ENCODE measurements at places on chromosomes 1 and 21.

DNA sequence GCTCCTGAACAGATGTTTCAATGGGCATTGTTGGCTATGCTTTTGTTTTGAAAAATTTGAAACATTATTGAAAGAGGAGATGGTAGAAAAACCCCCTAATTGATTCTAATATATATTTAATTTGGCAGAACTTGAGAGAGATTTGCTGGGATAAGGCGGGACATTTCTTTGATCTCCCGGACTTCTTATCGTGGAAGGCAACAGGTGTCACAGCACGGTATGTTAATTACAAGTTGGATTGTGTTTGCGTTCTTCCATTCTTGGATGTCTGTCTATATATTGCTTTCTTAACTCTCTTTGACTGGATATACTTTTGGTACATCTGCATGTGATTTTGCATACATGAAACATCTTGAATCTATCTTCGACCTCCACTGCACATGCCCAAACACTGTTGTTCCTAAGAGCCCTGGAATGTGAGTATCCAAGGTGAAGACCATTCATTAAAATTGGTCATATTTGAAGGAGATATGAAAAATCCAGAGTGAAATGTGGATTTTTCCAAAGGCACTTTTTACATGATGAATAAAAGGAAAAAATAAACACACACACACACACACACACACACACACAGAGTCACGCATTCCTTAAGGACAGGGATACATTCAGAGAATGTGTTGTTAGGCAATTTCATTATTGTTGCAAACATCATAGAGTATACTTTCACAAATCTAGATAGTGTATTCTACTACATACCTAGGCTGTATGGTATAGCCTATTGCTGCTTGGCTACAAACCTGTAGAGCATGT, 81.9 kb downstream of the FGGY start:
- no peak for DNase-seq

DNA sequence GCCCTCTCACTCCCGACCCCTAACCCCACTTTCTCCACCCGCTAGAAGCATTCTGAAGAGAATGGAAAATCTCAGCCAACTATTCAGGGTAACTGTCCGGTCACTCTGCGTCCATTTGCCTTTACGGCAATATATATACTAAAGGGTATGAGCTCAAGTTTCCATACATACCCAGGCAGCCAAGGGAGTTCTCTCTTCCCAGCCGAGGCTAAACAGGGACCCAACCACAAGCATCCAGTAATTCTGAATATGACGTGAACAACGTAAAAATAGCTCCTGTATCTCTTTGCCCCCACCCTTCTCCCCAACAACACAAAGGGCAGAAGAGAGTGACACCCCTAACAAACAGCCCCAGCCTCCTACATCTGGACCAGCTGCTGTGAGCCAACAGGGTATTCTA, 67.7 kb downstream of the SSBP3 start:
- DNase-seq = no peak

GRCh38 chr1:33332357-33332789, 11.5 kb upstream of the A3GALT2 start:
- no peak for DNase-seq

DNA sequence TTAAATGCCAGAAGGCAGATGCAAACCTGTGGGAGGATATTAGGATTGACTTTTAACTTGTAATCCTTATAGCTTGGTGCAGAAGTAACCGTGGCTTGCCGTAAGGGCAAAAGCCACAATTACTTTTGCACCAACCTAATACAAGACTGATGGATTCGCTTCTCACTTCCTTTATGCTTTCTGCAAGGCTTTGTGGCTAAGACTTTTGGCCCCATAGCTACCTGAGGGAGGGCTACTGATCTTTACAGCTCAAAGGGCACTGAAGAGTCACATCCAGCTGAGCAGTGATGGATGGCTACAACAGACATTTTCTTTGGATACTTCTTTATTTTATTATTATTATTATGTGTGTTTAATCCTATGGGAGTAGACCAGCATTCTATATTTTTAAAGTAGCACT, 140.4 kb downstream of the ST6GALNAC5 start:
- DNase-seq = no peak

DNA sequence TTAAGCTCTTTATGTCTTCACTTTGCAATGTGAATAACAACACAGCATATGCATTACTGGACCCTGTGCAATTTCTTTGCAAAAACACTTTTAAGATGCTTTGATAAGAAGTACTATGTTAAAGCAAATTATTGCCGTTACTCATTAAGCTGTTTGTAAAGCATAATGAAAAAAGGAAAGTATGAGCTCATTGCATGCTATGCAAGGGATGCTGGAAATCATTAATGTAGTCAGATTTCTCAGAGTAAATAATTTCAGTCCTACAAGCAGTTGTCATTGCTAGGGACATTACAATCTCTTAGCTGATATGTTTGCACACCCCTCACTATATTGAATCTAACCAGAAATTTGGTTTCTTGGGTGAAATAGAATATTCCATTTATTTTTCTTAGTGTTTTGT, 982.5 kb upstream of the ADGRL2 start:
- no peak for DNase-seq

- DNase-seq = no peak
Observed at GRCh38 chr1:17033481-17033880, 20.4 kb downstream of the SDHB start.

- DNase-seq = no peak
Observed at GRCh38 chr21:28375708-28376385, 616.8 kb downstream of the LTN1 start.

DNA sequence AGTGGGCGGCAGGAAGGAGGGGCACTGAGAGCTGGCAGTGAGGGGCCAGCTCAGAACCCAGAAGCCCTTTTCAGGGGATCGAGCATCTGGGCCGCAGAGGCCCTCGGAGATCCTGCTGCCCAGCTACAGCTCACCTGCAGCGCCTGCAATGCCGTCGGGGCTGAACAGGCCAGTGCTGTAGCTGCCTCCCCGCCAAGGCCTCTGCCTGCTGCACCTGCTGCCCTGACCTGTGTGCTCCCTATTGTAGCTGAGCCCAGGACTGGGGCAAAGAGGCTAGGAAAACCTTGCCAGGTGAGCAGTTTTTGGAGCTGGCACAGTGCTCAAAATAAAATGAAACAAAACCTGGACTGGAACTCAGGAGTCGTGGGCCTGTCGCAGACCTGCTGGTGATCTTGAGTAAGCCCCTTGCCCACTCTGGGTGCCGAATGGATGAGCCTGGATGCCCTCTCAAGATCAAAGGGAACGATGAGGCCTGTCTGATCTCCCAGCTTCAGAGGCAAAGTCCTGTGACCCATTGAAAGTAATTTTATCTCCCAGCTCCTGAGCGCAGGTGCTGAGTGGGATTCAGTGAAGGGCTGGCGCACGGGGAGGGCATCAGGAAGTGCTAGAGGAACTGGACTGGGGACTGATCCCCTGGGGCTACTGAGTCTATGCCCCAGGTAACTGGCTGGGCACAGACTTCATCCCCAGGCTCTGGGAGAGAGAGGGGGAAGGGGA, 154.6 kb downstream of the FOXD2 start:
- no peak for DNase-seq

DNA sequence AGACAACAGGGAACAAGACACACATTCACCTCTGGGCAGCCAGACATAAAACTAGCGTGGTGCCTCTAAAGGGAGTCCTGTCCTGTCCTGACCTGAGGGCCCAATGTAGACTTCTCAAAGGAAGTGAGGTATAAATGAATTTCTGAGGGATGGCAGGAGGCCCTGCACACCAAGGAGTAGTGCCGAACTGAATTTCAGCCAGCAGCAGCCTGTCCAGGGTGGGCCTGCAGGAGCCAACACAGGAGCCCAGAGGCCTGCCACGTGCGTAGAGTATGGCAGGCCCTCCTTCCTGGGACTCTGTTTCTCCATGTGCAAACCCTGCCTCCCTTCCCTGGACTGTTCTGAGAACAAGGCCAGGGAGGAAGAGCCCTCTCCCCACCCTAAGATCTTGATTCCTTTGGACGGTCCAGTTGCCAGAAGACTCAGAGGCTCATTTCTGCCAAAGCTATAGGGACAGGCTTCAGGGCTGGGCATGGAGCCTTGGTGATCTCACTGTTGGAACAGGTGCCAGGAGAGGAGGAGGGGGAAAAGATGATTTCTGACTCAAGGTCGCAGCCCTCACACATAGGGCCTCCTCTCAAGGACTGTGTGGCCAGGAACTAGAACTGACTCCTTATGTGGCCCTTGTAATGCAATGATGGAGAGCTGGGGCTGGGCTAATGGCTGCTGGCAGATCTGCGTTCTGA, 1.8 kb upstream of the FABP3 start:
- DNase-seq = no peak

DNA sequence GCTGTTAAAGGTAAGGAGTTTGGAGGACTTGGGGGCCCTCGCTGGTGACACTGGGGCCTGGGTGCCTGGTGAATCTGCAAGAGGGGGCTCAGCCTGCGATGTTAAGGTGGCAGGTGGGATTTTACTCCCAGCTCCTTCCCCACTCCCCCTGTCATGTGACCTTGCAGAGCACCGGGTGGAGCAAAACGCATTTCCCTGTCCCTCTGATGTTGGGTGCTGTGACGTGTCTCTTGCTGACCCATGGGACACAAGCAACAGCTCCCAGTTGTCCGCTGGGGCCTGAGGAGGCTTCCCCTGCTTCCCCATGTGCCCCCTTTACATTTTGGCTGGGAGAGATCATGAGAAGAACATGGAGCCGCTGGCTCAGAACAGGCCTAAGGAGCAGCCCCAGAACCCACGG, 319.0 kb downstream of the MATN1 start:
- DNase-seq = no peak

DNA sequence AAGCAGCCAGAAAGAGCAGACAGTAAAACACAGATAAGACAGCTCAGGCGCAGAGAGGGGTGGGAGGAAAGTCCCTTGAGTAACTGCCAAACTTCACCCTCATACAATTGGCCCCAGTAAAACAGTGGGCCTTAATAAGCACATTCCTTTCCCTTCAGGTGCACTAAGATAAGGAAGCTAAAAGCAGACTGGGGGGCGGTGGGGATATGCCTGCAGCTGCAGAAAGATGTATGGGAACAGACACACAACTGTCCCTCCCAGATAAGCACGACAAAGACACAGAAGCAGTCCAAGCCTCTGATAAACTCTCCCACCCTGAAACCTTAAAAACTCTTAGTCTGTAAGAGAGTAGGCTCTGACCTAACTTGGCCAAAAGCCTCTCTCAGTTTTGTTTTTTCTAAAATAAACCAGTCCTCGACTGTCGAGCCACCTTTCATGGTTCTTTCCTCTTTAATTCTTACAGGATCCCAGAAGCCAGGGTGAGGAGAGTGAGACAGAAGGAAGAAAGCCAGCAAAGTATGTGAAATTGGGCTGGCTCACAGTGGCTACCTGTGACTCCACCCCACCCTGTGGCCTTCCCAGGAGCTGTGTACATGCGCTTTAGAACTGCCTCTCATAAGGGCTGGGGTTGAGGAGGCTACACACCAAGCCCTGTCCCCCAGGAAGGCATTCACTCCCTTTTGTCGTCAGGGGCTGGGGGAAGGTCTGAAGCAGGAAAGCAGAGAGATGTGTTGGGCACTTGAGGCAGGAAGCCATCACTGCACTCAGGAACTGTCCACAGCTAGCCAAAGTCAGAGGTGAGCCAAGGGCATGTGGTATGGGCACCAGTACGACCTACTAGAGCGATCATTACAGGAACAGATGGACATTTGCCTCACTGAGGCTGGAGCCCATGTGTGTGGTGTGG, 4.6 kb downstream of the PGLYRP4 start:
- peak; percentile 44 for DNase-seq

DNA sequence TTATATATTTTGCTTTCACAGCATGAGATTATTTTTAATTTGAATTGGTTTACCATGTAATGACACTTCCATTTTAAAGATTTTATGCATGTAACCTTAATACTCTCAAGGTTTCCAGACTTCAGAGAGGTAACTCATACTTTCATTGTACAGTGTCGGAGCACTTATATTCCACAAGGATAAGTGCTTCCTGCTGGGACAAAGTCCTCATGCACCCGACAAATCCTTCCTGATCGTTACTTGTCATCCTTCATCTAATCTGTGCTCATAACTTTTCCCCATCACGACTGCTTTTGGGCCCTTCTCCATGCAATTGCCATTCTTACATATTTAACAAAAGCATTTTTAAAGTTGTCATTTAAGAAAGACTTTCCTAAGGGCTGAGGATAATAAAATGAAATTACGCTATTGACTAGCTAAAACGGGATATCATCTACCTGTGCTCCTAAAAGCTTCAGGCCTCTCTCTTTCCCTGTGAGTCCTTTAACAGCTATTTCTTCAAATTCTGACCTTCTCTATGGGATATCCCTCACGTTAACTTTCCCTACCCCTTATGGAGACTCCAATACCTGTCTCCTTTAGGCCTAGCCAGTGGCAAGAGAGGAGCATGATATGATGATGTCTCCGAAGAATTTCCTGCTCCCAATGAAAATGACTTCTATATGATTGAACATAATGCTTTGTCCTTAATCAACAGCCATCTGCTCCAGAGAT, 59.3 kb downstream of the NCAM2 start:
- no peak for DNase-seq

DNA sequence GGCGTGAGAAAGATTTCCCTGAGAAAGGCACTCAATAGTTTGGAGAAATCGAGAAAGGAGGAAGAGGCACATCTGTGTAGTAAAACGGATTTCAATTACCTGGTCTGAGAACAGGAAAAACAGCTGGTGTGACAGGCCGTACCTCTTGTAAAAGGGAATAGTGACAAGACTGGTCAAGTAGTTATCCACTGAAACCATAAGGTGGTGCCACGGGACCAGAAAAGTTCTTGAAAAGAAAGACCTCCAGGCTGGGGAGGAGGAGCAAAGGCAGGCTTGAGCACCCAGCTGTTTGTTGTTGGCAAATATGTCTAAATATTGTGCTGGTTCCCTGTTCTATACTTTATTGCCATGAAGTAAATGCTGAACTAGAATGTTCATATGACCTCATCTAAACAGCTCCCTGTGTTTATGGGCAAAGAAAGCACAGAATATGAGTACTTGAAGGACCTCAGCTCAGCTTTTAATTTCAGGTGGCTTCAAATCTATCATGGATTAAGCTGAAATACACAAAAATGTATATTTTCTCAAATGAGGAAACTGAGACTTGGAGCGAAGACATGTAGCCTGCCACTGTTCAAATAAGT, 4.0 kb downstream of the HAO2 start:
- peak; percentile 93 for DNase-seq

DNA sequence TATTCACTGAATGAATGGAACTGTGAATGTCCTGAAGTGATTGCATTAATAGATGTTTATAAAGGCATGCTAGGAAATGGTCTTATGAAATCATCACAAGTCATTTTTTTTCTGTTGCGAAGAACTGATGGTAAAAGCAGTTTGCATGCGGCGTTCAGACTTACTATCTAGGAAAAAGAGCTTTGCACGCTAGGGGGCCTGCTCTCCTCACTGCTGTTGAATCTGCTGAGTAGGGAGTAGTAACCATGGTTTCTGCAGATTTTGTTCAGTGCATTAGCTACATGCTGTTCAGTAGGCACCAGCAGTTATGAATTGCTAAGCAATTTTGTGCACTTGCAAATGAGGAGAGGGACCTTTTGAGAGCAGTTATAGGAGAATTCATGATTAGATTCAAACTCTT, 57.9 kb downstream of the CENPF start:
- DNase-seq = peak; percentile 47

GRCh38 chr1:35288761-35289160, 20.3 kb downstream of the ZMYM4 start:
- DNase-seq = no peak

Data from mesendoderm (in vitro differentiated cells).